ENCODE measurements at places on chromosomes 5 and 9.

DNA sequence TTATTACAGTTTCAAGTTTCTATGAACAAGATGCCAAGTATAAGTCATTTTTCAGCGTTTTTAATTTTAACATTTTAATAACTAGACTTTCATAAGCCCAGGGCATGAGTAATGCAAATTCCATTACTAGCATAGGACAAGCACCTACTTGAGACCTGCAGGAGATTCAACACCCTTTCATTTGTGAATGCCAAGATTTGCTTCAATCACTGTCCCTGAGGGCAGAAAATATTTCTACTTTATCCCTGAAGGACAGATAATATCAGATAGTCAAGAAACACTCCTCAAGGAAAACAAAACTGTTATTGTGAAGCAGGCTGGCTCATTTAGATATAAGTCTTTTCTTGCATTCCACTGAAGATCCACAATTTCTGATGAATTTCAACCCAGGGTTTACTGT, 27.7 kb upstream of the ZNF622 start:
- DNase-seq: no peak

DNA sequence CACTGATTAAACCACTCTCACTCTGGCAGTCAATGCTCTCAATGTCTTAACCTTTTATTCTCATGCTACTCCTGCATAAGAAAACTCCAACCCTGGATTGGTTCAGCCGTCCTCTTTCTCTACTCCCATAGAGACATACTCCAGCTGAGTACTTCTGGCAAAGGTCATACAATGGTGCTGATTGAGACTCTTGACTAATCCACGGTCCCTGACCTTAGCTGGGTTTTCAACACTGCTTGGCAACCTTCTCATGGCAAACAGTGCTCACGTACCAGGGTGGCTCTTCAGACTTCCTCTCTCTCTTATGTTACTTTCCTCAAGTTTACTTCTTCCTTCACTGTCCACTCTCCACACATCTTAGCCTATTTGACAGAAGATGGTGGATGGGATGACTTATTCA, 347.6 kb downstream of the RAB3C start:
- no peak for DNase-seq

DNA sequence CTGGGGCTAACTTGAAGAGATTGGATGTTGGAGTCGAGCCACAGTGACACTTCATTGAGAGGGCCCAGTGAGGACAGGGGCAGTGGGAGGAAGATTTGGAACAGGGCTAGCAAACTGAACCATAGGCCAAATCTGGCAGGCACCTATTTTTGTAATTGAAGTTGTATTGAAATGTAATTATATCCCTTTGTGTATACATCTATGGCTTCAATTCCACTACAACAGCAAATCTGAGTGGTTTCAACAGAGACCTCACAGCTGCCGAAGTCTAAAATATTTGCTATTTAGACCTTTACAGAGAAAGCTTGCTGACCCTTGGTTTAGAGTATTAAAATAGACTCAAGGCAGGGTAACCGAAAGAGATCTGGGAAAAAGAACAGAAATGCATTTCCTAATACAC, 4.7 kb upstream of the TNFSF8 start:
- DNase-seq: no peak

GRCh38 chr5:58335518-58335917, 124.4 kb downstream of the PLK2 start:
- DNase-seq: no peak

DNA sequence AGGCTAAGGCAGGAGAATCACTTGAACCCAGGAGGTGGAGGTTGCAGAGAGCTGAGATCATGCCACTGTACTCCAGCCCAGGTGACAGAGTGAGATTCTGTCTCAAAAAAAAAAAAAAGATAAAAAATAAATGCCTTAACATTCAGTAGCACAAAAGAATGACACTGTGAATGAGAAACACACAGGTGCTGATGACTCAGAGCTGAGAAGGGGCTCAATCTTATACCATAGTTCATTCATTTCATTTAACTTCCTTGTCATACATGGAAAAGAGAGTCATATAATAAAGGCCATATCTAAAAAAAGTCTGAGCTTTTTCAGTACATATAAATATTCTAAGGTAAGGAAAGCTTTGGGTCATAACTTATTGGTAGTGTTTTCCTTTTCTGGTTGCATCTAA, 40.6 kb downstream of the WWC1 start:
- DNase-seq: no peak

GRCh38 chr9:112173489-112174221, 1.4 kb downstream of the SUSD1 start:
- DNase-seq: no peak

DNA sequence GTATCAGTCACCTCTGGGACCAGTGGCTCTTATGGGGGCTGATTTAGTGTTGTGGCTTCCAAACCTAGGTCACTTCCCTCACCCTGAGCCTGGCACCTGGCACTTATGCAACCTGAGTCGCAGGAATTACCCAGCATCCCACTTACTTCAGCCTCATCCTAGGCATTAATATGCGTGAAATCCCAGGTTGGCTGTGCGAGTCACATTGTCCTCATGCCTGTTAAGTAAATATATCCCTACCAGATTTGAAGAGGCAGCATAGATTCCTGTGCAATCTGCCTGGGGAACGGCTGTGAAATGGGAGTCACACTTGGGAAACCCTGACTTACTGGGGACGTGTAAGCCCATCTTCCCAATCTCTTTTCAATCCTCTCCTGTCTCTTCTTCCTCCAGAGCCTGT, 42.7 kb upstream of the AKNA start:
- no peak for DNase-seq

DNA sequence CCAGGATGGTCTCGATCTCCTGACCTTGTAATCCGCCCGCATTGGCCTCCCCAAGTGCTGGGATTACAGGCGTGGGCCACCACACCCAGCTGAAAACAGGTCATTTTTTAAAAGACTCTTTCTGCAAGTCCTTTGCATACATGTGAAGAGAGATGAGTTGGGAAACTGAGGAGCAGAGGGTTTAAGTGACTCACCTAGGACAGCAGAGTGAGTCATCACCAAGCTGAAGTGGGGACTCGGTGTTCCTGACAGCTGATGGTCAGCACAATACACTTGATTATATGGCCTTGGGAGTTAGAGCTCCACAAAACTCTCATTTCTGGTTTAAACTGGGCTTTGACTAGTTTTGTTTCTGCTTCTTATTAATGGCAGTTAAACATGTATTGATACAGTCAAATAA, 38.1 kb upstream of the SSBP2 start:
- DNase-seq: no peak

- DNase-seq: no peak
Observed at GRCh38 chr5:96257904-96258303, 175.1 kb downstream of the PCSK1 start.

GRCh38 chr5:544675-545355, 20.6 kb upstream of the SLC9A3 start:
- no peak for DNase-seq

All from left cardiac atrium (tissue), 4 donors.